ENCODE measurements at places on chromosomes 7 and 10.
A peak's percentile ranks its signal among the peaks of the same experiment; 100 is the strongest.

GRCh38 chr7:231030-231857, 38.9 kb downstream of the FAM20C start:
- DNase-seq: no peak

GRCh38 chr10:77383861-77384553, 253.6 kb downstream of the KCNMA1 start:
- DNase-seq: no peak

- DNase-seq: no peak
These were observed 347.5 kb downstream of the GPAM start for GRCh38 chr10:111836064-111836463.

GRCh38 chr7:31664890-31665289, 22.1 kb upstream of the PPP1R17 start:
- DNase-seq: no peak

DNA sequence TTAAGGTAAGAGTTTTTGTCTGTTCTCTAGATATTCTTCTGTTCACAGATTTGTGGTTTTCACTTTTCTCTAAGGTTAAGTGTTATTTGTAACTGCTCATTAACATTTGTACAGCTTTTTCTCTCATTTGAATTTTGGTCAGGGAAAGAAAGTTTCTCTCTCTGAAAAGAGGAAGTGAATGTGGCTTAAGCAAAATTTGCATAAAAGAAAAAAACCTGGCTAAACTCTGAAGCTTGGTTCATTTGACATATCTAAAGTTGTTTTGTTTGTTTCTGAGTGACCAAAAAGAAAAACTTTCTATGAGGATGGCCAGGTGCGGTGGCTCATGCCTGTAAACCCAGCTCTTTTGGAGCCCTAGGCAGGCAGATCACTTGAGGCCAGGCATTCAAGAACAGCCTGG, 22.0 kb upstream of the SLC26A4 start:
- no peak for DNase-seq

GRCh38 chr7:158392251-158392650, 195.4 kb downstream of the PTPRN2 start:
- DNase-seq: no peak

GRCh38 chr10:84739641-84740040, 411.3 kb downstream of the CCSER2 start:
- DNase-seq: no peak

GRCh38 chr10:130737621-130738020, 573.9 kb downstream of the TCERG1L start:
- DNase-seq: no peak

- DNase-seq: no peak
These were observed 86.6 kb downstream of the CALN1 start for GRCh38 chr7:72325561-72325960.

DNA sequence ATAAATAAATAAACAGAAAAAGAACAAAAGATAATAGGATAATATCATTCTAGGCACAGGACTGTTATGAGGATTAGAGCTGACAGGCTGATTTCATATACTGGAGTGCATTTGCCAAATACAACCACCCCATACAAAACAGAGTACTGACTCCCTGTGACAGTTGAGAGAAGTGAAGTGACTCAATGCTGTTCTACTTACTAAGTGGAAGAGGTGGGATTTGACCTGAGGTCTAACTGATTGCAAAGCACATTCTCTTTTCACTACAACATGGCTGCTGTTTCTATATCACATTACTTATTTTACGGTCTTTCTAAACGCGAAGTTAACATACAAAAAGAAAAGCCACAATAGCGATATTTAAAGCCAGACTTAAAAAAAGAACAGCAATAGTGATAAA, 51.4 kb downstream of the ITGB1 start:
- no peak for DNase-seq

DNA sequence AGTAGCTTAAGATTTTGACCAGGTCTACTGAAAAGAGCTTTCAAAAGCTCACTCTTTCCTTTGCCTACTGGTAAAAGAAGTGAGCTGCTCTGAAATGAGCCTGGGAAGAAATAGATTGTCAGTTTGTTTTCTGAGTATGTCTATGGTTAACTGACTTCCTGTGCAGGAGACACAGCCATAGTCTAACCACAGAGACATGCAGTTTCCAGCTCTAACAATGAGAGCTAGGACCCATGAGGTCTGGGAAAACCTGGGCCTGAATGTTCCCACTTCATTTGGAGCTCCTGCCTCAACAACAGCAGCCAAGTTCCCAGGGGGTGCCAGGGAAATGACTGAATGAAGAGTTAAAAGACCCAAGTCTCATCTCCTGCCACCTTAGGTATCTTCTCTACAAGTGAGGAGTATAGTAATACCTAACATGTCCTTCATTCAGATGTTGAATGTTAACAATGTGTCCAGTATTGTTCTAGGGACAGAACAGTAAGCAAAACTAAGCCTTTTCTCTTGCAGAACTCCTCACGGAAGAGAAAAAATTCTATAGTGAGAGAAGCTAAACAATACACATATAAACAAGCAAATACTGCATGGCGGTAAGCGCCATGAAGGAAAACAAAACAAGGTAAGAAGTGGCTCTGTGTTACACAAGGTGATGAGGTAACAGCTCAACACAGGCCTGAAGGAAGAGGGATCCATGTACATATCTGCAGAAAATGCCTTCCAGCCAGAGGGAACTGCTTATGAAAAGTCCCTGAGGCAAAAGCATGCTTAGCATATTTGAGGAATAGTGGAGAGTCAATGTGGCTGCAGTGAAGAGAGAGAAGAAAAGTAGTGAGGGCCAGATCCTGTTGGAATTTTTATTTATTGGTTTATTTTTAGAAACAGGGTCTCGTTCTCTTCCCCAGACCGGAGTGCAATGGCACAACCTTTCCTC, 26.4 kb upstream of the ANKRD1 start:
- peak; percentile 38 for DNase-seq

DNA sequence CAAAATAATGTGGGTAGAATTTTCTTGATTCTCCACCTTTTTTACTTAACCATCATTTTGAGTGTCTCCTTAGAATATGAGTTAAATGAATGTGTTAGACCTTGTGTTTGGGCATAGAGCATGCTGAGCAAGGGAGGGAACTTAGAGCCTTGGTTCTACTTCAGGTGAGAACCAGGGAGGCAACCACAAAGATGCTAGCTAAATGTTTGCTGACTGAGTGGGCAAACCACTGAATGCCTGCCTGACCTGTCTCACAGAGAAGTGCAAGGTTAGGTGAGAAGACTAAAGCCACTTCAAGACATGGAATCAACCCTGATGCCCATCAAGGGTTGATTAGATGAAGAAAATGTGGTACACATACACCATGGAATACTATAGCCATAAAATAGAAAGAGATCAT, 242.6 kb upstream of the ZNF32 start:
- DNase-seq: no peak

- peak; percentile 75 for DNase-seq
These were observed 36.0 kb downstream of the NRCAM start for GRCh38 chr7:108419961-108420908.
